ENCODE measurements at places on chromosomes 7 and 10. TPM values are rescaled to one million over a fixed set of nuclear protein-coding genes. Genes with fewer than 3 reads are reported as not detected.

USP6NL gene
- 33.8 TPM for total RNA-seq

IMPDH1 gene
- 68.3 TPM for total RNA-seq

PLXDC2 gene
- total RNA-seq: not detected

ANKRD7 gene
- 9.6 TPM for total RNA-seq

P4HA1 gene
- total RNA-seq: 157 TPM

ASB10 gene
- total RNA-seq: not detected

IFIT1B gene
- total RNA-seq: not detected

PRR15 gene
- not detected for total RNA-seq

DNA sequence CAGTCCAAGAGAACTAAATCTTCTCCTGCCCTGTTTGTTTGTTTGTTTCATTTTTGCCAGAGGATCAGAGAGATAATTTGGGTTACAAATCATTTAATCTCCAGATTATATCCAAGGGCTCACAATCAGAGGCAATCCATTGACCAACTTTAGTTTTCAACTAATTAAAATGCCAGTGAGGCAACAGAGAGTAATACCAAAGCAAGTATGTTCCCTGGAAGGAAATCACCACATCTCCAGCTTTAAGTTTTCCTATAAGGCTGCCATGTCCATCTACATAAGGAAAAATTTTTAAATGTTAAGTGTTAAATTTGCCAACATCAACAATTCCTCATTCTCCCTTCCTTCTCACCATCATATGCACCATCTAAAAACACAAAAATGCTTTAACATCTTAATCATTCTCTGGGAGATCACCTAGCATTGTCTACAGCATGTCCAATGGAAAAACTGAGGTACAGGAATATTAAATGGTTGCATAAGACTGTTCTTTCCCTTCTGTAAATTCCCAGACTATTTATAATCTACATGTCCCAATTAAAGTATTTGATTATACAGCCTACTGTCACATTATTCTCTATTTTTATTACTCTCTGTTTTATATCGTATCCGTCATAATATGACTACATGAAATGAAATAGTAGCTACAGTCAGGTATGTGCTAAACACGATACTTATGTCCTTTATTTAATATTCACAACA lies 14.1 kb downstream of the USP54 start:
- no peak for DNase-seq

DNA sequence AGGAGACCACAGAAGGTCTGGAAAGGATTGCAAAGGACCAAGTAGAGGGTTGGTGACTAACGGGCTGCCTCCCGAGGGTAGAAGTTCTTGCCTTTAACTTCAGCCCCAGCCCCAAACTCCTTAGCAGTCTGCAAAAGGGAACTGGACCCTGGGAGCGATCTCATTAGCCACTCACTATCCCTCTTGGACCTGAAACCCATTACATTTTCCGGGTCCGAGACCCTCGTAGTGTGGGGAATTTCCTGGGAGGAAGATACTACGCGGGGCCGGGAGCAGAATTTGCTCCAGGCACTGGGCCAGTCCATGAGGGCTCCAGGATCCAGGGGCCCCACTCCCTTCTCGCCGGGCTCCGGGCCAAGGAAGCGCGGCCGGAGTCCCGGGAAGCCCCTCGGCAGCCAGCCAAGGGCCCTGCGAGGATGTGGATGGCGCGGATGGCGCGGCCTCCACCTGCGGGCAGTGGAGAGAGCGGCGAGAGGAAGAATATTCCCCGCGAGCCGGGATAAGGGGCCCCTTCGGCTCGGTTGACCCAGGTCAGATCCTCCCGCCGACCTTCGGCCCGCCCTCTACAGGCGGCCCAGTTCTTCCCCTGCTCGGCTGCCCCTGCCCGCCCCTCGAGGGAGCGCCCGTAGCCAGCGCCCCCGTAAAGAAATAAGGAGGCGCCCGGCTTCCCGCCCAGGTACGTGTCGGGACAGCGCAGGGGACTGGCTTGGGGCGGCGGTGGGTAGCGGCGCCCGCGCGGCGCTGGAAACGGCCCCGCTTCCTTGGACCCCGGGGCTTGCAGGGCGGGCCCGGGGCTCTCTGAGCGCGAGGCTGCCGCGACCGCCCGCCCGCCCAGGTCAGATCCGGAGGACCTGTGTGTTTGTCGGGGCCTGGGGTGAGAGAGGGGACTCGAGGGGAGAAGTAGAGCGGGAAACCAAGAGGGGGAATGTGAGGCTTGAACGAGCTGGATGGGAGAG lies at the start of gene MYO3A:
Gene MYO3A (plus strand): TSS at position 577 of the 956 bp plus-strand sequence. CDS start 17,882 bp downstream, outside the sequence.
- DNase-seq: no peak

- DNase-seq: no peak
These were observed 5.1 kb upstream of the PLPP4 start for GRCh38 chr10:120451968-120452367.

DNA sequence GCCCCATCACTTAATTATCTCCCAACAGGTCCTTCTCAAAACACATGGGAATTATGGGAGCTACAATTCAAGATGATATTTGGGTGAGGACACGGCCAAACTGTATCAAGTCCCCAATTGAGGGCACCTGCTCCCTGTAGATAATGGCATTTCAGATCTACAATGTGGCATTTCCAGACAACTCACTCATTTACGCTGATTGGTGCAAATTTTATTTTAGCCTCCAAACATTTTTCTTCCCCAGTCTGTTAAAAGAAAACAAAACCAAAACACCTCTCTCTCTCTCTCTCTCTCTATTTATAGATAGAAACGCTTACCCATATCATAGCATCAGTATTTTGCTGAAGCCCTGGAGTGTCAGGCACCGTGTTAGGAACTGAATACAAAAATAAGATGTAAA lies 148.7 kb upstream of the KLF6 start:
- DNase-seq: no peak

- no peak for DNase-seq
These were observed 9.3 kb downstream of the ATP6V0E2 start for GRCh38 chr7:149883048-149883438.

- no peak for DNase-seq
These were observed 91.3 kb upstream of the PRKG1 start for GRCh38 chr10:50982989-50983388.

- no peak for DNase-seq
These were observed 156.4 kb downstream of the PRPF18 start for GRCh38 chr10:13743101-13743693.

GRCh38 chr7:84372155-84372621 lies 177.6 kb upstream of the SEMA3A start:
- DNase-seq: no peak

DNA sequence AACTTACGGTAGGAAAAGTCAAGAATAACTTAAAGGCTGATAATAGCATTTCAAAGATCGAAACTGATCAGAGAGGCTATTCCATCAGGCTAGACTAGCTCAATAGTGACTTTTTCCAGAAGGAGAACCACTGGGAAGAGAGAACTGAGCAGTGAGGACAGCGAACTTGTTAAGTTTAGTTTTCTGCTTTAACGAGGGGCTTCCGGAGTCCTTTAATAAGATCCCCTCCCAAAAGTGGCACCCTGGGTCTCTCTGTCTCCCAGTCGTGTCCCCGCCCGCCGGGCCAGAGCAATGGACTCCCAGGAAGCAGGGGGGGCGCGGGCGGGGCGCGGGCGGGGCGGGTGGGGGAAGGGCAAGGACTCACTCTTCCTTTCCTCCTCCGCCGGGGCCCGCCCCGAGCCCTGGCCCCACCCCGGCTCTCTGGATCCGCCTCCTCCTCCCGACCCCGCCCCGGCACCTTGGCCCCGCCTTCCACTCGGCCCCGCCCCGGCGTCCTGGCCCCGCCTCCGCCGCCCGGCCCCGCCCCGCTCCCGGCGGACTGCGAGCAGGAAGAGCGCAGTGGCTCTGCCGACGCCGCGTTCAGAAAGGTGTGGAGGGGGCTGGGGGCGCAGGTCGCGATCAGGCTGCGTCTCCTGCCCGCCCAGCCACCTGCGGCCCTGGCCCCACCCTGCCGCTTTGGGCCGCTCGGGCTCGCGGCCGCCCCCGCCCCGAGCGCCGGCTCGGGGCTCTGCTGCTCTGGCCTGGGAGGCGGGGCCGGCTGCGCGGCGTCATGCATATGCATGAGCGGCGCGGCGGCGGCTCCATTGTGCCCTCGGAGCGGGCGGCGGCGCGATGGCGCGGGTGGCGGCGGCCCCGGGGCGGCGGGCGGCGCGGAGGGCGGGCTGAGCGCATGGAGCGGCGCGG lies at the start of gene ZMIZ2:
Gene ZMIZ2 (plus strand): TSS at position 803 of the 903 bp plus-strand sequence. CDS start 7,403 bp downstream, outside the sequence.
- peak; percentile 92 for DNase-seq

DNA sequence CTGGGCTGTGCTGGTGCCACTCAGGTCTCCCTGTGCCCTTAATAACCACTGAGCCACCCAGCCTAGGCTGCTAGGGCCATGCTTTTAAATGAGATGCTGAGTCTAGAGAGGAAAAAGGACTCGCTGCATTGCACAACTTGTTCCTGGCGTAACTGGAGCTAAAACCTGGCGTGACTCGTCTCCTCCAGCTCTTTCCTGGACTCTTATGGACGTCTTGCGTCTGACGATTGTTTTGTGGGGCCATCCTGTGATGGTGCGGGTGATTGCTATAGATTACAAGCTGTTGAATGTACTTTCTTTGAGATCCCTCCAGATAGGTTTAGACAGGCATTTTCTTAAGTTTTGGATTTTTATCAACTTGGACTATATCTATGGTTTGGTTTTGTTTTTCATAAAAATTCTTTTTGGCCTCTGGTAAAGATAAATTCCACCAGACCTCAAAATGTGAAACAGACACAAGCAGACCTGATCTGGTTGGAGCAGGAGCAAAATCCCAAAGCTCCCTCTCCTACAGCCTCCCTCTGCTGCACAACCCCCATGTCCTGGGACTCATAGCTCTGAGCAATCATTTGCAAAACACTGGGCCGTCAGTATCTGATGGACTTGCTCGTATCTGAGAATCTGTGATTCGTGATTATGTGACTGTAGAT lies 230.3 kb downstream of the ARHGAP12 start:
- DNase-seq: no peak

GRCh38 chr10:6516929-6517284 lies 63.2 kb downstream of the PRKCQ start:
- no peak for DNase-seq

GRCh38 chr10:50260791-50261281 lies 9.5 kb upstream of the ASAH2 start:
- no peak for DNase-seq

DNA sequence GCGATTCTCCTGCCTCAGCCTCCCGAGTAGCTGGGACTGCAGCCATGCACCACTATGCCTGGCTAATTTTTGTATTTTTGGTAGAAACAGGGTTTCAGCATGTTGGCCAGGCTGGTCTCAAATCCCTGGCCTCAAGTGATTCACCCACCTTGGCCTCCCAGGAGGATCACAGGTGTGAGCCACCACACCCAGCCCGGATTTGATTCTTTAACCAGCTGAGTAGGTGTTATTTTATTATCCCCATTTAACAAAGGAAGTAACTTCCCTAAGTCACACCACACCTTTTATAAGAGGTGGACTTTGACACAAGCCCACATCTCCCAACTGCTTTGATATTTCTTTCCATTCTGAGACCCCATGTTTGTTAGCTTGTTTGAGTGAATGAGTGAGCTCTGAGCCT lies 25.0 kb downstream of the SLC25A28 start:
- no peak for DNase-seq

- DNase-seq: peak; percentile 58
These were observed 13.6 kb downstream of the VPS50 start for GRCh38 chr7:93245525-93246432.

DNA sequence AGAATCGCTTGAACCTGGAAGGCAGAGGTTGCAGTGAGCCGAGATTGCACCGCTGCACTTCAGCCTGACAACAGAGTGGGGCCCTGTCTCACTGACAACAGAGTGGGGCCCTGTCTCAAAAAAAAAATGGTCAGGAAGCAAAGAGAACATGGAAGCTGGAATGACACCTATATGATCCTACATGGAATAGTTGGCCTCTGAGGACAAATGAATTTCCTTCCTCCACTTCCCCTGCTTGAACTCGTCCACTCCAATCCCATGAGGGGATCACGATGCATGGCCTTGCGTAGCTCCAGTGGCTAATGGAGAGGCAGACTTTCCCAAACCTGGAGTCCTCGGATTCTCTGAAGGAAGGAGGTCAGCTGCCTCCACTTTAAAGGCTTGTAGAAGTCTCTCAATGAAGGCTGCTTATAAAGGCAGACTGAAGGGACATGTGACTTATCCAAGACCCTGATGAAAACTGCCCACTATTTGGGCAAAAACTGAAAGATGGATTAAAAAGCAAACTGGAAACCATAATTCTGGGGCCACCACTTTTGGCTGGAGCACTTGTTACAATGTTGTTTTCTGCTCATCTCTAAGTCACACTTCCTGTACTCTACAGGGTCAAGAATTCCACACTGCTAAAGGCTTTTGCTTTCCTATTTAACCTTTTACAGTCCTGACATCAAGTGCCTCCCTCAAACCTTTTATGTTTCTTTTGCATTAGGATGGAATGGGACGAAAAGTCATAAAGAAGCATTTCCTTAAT lies 214.6 kb downstream of the PRPF18 start:
- DNase-seq: no peak

DNA sequence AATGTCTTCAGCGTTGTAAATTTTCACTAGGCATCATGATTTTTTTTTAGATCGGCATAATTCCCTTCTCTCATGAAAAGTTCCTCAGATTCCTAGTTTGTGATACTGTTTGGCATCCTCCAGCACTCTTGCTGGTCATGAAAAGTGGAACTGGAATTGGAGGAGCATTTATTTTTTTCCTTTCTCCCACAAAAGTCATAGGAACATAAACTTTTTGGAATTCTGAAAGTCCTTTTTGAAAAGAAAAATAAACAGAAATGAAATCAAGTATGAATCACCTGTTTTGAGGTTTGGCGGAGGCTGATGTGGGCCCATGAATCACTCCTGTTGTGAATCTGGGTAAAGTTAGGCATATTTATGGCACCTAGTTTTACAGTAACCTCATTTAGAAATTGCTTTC lies 17.7 kb downstream of the CACNB2 start:
- DNase-seq: no peak

DNA sequence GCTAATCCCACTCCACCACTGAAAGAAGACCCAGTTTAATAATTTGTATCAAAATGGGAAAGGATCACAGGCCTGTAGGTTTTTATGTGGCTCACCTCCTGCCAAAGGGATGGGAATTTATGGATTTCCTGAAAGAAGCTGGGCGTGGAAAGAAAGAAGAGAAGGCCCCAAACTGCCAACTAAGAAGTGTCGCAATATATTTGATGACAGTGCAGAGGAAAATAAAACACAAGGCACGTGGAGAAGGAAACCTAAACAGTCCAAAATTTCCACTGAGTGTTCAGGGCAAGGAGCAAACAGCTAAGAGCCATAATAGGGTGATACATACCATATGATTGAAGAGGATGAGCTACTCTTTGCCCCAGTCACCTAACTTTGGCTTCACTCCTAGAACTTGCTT lies 667.2 kb downstream of the GATA3 start:
- no peak for DNase-seq

Data from SK-MEL-5 (cell line).